MCF 10A (cell line): ENCODE measurements at places on chromosomes 13 and 19. TPM values are rescaled to one million over a fixed set of nuclear protein-coding genes. Genes with fewer than 3 reads are reported as not detected.

DNA sequence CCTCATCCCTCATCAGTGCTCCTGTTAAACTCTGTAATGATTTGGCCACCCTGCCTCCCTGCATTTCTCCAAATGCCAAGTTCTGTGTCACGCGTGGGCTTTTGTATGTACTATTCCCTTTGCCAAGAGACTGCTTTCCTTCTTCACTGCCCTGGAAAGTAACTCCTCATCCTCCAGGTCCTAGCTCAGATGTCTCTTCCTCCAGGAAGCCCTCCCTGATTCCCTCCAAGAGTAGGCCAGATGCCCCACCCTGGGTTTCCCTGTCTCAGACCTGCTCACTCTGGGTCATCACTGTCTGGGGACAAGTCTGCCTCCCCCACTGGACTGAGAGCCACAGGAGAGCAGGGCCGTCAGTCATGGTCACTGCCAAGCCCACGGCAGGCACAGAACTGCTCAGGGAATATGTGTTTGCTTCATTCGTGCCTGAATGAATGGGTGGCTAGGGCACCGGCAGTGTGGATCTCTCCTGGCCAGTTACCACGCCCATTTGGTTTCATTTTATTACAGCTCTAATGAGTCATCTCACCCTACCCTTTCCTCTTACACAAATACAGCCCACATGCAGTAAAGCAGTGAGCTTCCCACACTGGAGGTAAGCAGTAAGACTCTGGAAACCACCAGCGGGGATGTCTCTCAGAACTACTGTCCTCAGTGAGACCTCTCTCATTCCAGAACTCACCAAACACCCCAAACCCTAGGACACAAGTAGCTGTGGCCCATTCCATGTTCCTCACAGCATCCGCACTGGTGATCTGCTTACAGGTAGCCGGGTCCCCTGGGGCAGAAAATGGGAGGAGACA, 12.1 kb upstream of the GPR4 start:
- DNase-seq = peak; percentile 96

DNA sequence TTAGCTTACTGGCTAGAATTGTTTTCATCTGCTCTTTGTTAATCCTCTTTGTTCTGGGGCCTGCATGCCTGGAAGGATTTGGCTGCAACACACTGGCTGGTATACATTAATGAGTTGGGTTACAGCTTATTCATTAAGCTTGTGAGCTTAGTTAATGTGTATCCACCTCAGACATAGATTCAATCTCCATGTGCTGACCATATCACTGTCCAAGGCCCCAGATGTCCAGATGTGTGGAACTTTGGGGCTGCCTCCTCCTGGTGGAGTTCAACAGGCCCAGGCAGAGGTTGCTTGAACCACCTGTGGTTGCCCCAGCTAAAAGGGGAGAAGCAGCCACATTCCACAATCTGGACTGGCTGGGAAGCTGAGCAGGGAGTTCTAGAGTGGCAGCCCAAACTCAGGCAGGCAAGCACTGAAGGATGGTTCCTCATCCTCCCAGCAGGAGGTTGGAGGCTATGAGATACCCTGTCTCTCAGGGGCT, 5.4 kb downstream of the DIAPH3 start:
- DNase-seq = no peak

Gene MYPOP
- total RNA-seq = 5.5 and 7.0 TPM in 2 replicates

DNA sequence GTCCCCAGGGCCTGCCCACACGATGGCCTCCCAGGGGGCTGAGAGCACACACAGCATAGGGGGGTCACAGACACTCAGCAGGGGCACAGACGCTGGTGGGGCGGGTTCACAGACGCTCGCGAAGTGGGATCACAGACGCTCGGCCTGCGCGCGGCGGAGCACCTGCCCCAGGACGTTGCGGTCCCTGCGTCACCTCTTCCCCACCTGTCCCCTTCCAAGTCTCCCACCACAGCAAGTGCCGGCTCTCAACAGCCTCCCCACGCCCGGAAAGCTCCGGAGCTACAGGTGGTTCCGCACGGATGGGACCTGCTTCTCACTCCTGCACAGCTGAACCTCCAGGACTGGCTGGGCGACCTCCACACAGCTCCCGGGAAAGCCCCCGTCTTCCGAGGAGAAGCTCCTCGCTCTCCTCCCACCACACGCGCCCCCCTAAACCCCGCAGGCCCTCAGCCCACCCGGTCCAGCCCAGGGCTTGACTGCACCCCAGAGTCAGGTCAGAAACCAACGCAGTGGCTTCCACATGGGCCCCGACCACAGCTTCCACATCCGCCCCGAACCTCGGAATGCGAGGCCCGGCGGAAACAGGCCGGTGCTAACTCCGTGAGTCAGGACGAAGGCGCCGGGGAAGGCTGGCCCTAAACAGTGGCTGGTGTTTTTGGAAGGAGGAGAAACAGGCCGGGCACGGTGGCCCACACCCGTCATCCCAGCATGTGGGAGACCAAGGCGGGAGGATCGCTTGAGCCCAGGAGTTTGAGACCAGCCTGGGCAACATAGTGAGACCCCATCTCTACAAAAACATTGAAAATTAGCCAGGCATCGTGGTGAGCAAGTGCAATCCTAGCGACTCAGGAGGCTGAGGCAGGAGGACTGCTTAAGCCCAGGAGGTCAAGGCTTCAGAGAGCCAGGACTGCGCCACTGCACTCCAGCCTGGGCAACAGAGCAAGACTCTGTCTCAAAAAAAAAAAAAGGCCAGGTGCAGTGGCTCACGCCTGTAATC, 16.5 kb downstream of the BTBD2 start:
- no peak for DNase-seq

Gene LENG1
- 6.1 and 8.2 TPM in 2 replicates for total RNA-seq

- no peak for DNase-seq
Observed at GRCh38 chr13:64130600-64130999, 2715.0 kb upstream of the PCDH20 start.

DNA sequence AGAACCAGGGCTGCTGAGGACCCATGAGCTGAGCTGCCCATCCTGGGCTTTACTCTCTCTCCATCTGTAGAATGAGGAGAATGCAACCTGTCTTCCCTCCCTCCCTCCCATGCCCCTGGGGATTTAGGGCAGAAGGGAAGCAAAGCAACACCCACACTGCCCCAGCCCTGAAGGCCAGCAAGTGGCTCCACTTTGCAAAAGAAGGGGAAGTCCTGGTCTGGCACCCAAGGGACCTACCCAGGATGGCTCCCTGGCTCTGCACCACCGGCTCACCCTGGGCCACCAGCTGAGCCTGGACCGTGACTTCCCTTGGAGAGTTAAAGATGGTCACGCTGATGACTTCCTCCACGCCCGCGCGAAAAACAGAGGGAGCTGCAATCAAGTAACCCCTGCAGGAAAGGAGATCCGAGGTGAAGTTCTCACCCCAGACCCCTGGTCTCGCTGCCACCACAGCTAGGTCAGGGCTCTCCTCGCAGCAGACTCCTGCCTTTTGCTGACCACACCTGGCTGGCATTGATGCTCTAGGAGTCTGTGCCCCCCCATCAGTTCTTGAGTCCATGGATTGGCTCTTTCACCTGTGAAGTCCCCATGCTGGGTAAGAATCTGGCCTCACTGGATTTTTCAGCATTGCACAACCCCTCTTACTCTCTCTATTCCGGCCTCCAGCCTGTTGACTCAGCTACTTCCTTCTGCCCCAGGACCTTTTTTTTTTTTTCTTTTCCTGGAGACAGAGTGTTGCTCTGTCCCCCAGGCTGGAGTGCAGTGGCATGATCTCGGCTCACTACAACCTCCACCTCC, 4.6 kb downstream of the CPAMD8 start:
- peak; percentile 89 for DNase-seq

Gene ATXN8OS
- not detected in 2 replicates for total RNA-seq

- DNase-seq = no peak
Observed at GRCh38 chr13:113769881-113770280, 10.9 kb downstream of the TMEM255B start.

GRCh38 chr13:46479283-46479682, 73.7 kb upstream of the LRCH1 start:
- no peak for DNase-seq

Gene FPR2
- not detected in 2 replicates for total RNA-seq

Gene KLK12
- not detected in 2 replicates for total RNA-seq

- DNase-seq = no peak
Observed at GRCh38 chr13:110421696-110422385, 114.8 kb downstream of the COL4A2 start.

DNA sequence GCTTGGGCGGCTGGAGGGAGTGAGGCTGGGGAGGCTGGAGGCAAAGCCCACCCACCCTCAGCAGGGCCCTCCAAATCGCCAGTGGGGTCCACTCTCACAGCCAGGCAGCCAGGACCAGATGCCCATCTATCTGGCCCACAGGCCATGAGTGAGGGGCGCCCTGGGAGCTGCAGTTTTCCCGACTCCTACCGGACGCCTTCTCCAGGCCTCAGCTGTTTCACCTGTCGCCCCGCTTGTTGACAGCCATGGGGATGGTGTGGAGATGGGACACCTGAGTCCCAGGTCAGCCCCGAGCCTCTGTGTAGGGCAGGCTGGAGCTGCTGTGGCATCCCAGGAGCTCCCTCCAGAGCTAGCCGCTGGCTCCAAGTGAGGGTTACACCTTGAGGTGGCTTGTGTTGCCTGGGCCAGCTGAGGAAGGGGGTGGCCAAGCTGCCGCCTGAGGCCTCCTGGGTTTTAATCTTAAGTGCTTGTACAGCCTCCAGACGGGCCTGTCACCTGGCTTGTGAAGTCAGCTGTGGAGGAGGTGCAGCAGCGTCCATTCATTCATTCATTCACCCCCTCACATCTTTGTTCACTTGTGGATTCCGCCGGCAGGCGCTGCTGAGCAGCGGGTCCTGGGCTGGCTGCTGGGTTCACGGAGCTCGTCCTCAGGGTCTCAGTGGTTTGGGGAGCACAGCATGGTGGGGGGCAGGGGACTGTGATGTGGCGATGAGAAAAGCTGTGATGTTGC, 52.0 kb downstream of the COMP start:
- DNase-seq = no peak

DNA sequence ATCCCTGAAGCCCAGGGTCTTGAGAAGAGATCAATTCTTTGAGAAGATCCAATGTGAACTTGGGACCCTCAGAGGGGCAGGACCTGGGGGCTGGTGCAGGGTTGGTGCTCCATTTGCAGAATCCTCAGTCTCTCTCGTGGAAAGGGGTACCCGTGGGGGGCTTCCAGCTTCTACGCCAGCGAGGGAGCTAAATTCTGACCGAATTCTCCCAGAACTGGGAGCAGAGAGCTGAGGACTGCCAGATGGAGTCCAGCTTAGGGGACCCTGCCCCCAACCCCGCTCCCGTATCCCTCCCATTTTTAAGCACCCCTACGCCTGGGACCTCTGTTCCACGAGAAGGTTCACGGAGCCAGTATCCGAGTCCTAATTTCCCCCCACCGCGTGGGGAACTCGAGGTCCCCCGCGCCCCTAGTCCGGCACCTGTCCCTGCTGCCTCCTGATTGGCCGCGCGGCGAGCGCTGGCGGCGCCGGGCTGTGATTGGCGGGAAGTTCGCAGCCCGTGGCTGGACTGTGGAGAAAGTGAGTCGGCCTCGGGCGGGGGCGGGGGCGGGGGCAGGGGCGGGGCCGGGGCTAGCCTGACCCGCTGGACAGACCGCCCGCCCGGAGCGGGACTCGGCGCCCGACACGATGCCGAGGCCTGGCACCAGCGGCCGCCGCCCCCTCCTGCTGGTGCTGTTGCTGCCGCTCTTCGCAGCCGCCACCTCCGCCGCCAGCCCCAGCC, 4.4 kb upstream of the LTBP4 start:
- peak; percentile 58 for DNase-seq
